ENCODE measurements at places on chromosomes 3 and 15. TPM values are rescaled to one million over a fixed set of nuclear protein-coding genes. Genes with fewer than 3 reads are reported as not detected.
A peak's percentile ranks its signal among the peaks of the same experiment; 100 is the strongest.

The PIAS1 gene
- total RNA-seq: 64.0 TPM

DNA sequence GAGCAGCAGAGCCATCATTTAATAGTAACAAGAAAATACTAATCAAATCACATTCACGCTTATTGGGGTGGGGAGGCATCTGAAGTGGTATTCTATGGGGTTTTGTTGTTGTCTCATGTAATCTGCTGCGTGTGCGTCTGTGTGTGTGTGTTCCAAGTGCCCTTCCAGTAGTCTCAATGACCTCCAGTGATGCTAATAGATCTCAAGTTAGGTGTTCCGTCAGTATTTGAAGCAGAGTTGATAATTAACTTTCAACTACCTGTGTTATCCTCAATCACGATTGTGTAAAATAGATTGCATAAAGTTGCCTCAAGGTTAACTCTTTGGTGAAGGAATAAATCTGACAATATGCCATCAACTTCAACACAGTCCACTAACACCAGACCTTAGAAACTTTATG is 375.0 kb downstream of the MECOM start:
- DNase-seq: peak; percentile 34

DNA sequence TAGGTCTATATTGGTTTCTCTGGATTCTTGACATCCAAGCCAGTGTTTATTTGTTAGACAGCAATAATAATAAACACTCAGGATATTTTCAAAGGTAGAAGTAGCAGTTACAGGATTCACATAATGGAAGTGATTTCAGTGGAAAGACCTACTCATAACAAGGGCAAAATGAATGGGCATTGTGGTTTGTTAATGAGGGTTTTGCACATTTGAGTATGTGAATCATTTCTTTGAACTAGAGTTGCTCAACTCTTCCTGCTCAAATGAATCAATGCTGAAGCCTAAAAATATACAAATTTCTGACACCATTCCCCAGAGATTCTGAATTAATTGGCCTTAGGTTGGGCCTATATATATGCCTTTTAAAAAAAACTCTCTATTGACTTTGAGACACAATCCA is 4.1 kb upstream of the COL6A5 start:
- DNase-seq: no peak

GRCh38 chr15:26771168-26771567 is 1.7 kb downstream of the GABRB3 start:
- DNase-seq: no peak

DNA sequence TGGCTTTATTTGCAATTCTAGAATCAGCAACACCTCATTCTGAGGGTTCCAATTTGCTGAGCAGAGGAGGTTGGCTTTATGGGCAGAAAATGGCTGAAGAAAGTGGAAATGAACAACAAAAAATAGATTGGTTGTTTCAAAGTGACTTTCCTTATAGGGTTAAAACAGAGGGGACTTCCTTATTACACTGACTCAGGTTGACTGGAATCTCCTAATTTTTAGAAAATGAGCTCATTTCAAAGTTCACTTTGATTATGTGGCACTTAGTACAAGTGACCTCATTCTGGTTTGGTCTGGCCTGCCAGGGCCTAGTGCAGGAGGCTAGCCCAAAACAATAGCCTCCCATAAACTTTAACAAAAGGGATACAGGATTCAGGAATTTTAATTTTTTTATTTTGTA is 41.4 kb downstream of the NFKBIZ start:
- DNase-seq: no peak

DNA sequence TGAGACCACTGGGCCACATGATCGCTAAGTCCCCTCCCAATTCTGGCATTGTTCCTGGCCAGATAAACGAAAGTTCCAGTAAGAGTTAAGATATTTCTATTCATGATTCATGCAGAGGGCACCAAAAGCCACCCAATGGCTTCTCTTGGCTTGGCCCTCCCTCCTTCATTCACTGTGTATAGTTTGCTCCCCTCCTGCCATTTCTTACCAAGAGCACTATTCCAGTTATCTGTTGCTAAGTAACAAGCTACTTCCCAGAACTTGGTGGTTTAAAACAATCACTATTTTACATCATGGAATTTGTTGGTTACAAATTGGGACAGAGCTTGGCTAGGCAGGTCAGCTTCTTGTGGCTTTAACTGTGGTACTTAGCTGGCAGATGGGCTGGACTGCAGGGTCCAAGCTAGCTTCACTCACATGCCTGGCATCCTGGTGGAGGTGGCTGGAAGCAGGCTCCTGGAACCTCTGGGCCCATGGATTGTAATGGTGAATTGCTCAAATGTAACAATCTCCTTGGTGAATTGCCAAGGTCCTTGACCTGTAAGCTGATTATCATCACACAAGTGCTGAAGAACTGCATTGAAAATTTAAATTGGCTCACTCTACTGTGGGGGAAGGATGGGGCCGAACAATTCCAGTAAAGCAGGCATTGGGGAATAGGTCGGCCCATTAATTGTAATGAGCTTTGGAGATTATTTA is 16.6 kb downstream of the EAF1 start:
- no peak for DNase-seq

DNA sequence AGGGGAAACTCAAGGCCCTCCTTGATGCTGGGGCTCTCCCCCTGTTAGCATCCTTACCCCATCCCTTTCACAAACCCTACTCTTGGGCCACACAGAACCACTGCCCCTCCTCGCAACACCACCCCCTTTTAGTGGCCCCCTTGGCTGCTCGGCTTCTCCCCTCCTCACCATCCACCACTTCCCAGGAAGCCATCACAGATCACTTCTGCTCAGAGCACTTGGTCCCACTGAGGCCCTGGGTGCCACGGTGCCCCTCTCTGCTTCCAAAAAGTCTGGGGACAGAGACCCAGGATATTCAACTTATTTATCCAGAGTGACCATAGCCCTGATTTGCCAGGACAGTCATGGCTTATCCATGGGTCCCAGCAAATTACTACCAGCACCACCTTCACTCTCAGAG is 2.4 kb downstream of the RHCG start:
- DNase-seq: no peak

GRCh38 chr3:54917174-54917573 is 10.7 kb downstream of the LRTM1 start:
- no peak for DNase-seq

GRCh38 chr15:81296673-81297072 is 27.3 kb downstream of the STARD5 start:
- no peak for DNase-seq
